ENCODE measurements at places on chromosomes 5 and 9.
A peak's percentile ranks its signal among the peaks of the same experiment; 100 is the strongest.

DNA sequence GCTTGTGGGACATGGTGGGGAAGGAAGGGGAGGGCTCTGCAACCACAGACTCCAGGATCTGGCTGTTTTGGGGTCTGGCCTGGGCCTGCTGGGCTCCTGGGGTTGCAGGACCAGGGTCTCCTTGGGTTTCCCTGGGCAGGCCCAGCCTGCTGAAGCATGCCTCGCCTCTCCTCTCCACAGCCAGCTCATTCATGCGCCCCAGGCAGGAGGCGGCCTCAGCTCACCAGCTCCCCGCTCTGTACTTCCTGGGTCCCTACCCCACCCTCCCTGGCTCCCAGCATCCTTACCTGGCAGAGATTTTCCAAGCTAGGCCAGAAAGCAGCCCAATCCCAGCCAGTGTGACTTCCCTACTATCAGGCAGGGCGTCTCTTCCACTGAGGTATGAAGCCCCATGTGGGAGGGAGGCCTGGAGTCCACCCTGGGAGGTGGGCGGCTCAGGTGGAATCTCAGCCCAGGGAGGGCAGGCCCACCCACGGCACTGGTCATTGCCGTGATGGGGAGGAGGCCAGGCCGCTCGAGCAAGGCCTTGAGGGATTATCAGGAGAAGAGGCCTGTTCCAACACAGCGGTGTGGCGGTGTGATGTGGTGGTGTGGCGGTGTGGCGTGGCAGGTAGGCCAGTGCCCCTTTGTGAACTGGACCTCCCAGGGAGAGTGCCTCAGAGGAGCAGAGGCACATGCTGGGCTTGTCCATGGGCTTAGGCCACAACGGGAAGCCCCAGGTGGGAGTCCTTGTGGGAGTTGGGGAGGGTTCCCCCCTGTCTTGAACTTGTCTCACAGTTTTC lies 103.4 kb downstream of the DAB2IP start:
- DNase-seq = no peak

GRCh38 chr5:36447776-36448175 lies 146.1 kb upstream of the RANBP3L start:
- DNase-seq = no peak

GRCh38 chr9:131658377-131659129 lies 81.3 kb downstream of the RAPGEF1 start:
- DNase-seq = no peak

GRCh38 chr9:113948891-113949570 lies 72.9 kb downstream of the ZNF618 start:
- DNase-seq = no peak

GRCh38 chr9:129698254-129698757 lies 32.9 kb downstream of the PRRX2 start:
- DNase-seq = no peak

DNA sequence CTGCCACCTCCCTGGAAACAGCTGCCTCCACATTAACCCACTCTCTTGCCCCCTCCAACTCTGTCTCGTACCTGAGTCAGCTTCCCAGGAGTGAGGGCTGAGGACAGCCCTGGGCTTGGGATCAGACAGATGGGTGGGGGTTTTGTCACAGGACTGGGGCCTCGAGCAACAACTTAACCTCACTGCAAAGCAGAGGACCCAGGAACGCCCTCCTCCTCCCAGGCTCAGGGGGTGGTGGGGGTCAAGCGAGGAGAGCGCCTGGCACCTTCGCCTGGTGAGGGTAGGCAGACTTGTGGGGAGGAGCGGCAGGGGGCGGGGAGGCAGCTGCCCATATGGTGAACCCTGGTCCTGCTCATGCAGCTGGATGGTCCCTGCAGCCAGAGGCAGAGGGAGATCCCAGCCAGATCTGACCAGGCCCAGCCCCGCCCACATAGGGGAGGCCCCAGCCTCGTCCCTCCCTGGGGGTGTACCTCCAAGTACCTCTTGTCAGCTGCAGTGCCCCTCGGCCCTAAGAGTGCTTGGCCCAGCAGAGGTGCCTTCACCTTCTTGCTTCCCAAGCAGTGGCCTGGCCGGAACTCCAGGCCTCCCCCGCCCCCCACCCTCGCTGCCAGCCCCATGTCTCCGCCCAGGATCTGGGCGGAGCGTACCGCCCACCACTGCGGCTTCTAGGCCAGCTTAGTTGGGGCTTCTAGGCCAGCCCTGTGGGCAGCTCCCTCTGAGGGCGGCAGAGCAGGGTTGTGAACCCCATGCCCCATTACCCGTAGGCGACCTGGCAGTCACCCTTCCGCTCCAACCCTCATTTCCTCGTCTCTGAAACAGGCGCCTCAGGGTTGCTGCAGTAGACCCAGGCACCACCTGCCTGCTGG lies at the start of gene SARDH:
Gene SARDH, minus strand, starts transcription at position 579 of the 866 bp plus-strand sequence. CDS start 4,179 bp downstream, outside the sequence.
- DNase-seq = no peak

DNA sequence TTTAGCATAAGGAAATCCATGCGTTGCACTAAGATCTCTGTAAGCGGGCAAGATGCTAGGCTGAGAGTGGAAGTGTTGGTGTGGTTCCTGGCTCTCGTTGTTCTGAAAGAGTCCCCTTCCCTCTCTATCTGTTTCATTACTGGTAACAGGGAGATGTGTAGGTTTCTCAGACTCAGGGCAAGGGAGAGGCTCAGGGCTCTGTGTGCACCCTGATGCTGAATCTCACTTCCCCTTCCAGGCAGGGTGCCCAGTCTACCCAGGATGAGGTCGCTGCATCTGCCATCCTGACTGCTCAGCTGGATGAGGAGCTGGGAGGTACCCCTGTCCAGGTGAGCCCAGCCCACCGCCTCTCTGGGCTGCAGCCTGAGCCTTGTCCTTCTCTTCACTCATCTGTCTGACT lies 45.7 kb downstream of the STOM start:
- no peak for DNase-seq

GRCh38 chr5:103624035-103624480 lies 61.5 kb upstream of the NUDT12 start:
- no peak for DNase-seq

DNA sequence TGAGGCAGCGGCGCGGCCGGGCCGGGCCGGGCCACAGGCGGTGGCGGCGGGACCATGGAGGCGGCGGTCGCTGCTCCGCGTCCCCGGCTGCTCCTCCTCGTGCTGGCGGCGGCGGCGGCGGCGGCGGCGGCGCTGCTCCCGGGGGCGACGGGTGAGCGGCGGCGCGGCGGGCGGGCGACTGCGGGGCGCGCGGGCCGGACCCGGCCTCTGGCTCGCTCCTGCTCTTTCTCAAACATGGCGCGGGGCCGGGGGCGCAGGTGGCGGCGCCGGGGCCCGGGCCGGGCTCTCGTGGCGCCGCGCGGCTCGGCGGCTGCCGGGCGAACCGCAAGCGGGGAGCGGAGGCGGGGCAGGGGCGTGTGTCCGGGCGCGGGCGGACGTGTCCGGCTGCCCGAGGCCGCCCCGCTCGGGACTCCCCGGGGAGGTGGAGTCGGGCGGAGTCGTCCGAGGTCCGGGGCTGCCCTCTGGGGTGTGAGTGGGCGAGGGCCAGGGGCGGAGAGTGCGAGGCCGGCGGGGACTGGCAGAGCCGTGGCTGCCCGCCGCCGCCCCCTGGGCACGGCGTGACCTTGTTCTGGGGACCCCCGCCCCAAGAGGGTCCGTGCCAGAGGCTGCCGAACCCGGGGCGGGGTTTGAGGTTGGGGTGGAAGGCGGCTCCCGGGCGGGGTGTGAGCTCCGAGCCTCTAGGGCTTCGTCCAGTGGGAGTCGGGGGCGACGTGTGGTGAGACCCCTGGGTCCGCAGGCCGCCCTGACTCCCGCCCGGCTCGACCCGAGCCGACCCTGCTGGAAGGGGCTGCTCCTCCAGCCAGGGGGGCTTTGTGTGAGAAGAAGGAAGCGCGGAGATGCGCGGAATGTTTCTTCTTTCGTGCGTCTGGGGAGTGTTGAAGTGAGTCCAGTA lies 485 bp downstream of the TGFBR1 start:
- peak; percentile 30 for DNase-seq

GRCh38 chr5:154034944-154035343 lies 3.8 kb downstream of the FAM114A2 start:
- DNase-seq = no peak

DNA sequence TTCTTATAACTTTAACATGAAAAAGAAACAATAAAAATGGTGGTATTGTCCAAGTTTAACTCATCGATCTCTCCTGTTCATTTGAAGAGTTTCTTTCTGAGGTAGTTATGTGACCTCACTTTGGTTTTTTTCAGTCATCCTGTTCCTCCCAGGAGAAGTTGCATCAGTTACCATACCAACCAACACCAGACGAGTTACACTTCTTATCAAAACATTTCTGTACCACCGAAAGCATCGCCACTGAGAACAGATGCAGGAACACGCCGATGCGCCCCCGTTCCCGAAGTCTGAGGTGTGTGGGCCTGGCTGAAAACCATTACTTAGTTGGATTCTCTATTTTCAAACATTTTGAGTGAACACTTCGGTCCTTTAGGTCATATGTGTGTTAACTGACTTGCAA lies 96.3 kb downstream of the CD180 start:
- no peak for DNase-seq

DNA sequence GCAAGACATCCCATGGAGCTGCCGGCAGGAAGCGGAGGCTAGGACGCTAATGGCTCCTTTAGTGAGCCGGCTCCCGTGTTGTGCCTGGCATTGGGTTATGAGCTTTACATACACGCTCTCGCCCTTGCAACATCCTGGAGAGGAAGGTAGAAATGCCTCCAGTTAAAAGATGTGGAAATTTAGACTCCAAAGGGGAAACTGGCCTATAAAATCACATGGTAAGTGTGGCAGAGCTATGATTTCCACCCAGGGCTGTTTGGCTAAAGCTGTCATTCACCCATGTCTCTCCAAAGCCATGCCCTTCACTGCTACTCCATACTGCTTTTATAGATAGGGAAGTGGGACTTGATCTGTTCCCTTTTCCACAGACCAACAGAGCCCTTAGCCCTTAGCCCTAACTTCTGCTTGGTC lies 5.2 kb downstream of the GM2A start:
- no peak for DNase-seq

DNA sequence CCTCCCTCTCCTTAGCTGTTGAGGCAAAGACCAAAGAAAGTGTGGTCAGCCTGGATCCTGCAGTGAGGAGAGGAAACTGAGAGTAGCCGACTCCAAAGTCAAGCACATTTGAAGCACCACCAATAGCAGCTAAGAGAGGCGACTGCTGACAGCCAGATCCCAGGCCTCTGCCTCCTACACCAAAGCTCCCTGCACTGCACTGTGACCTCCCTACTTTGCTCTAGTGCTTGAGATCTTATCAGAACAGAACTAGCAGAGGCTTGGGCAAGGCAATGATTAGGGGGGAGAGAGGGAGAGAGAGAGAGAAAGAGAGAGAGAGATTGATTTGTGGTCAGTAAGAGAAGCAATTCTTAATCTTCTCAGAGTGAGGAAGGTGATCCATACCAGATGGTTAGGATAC lies 216.3 kb downstream of the CDK5RAP2 start:
- DNase-seq = no peak

- no peak for DNase-seq
Measured at GRCh38 chr9:112820881-112821280, 69.8 kb downstream of the SLC46A2 start.

DNA sequence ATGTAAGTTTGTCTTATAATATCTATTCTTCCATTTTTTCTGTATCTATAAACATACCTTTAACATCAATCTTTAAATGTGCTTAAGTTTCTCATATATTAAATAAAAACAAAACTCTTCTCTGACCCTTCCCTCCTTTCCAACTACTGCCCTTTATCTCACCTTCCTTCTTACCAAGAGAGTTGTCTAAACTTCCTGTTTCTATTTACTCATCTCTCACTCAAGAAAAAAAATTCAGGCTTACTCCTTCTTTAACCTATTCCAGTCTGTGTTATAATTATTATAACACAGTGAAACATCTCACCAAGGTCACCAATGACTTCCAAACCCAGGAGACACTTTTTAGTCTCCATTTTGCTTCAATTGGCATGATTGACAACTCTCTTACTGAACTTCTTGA lies 140.9 kb downstream of the CCDC171 start:
- no peak for DNase-seq

- DNase-seq = no peak
Measured at GRCh38 chr5:181170996-181171395, 23.6 kb downstream of the OR2V2 start.

- DNase-seq = no peak
Measured at GRCh38 chr9:134950386-134951210, 32.9 kb upstream of the FCN1 start.

GRCh38 chr5:151068433-151069197 lies 12.2 kb downstream of the TNIP1 start:
- no peak for DNase-seq

DNA sequence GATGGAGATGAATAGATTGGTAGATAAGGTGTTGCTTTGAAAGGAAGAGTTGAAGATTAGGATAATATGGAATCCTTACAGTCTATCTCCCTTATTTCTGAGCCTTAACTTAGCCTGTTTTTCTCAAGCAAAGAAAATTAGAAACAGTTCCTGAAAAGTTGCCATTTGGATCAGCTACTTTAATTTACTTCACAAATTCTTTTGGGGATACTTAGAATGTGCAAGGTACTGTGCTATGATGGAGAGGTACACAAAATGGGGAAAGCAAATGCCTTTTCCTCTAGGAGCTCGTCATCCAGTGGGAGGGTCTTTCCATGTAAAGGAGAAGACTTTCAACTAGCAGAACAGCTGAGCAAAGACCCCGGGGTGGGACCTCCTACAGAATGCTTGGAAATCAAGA lies 51.1 kb upstream of the SMARCA2 start:
- no peak for DNase-seq

- no peak for DNase-seq
Measured at GRCh38 chr9:134173127-134174072, 9.0 kb upstream of the RNU6ATAC start.

DNA sequence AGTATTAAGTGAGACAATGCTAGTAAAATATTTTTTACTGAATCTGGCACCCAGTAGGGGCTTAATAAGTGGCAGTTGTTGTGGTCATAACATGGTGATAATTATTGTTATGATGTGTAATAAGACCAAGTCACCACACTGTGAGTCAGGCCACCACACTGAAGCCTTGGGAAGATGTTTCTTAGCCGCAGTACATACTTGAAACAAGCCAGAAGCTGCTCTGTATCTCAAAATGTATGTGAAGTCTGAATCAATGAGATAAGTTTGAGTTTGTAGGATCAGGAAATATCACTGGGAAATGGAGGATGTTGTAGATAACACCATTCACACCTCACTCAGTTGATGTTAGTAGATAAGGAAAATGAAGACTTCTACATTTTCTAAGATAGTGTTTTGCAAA lies 51.3 kb upstream of the PTPN3 start:
- DNase-seq = no peak
